ENCODE measurements at places on chromosomes 3 and 15.

- DNase-seq = peak; percentile 40
These were observed 21.0 kb downstream of the TMEM158 start for GRCh38 chr3:45205126-45205525.

DNA sequence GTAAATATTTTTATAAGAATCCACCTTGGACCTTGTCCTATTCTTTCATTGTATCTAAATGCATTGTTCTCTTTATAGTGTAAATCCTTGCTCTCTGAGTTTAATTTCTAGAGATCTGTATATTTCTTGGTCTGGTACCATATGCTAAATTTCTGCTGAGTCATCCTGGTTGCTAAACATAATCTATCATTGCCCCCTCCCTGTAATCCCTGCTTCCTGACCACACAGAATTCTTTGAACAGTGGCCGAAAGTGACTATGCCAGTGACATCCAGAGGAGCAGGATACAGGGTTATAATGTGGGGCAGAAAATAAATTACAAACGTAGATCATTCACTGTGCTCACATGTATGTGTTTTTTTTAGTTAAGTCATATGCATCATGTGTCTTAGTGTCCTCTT lies 143.1 kb downstream of the DIPK2A start:
- no peak for DNase-seq

DNA sequence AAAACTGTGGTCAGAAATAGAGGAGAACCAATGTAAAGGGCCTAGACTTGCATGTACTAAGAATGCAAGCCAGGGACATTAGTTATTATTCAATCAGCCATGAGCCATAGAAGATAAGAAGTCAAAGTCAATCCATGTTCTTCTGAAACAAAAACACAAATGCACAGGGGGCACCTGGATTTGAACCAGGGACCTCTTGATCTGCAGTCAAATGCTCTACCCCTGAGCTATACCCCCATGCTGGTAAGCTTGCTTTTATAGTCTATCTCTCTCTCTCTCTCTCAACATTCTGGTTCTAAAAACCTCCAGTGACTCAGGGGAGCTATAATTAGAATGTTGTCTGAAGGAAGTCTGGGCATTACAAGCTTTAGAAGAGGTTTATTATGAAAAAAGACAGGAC lies 85.6 kb upstream of the ACP3 start:
- peak; percentile 21 for DNase-seq

DNA sequence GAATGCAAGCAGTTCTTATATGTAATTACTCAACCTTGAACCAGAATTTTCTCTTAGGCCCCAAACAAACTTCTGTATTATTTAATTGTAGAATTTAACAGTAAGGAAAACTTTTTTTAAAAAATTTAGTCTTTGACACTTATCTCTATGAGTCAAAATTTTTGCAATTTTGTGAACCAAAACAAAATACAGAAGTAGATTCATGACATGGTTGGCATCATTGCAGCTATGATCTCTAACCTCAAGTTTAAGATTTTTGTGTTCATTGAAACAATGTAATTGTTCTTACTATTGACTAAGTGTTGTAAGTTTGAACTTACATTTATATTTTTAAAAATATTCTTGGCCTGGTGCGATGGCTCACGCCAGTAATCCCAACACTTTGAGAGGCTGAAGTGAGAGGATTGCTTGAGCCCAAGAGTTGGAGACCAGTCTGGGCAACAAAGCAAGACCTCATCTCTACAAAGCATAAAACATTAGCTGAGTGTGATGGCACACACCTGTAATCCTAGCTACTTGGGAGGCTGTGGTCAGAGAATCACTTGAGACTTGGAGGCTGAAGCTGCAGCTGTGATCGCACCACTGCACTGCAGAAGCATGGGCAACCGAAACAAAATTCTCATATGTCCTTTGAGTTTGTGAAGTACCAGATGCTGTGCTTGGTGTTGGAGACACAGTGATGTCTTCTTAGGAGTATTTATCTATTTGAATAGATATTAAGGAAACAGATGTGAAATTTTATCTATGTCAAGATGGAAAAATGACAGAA lies 39.7 kb downstream of the STT3B start:
- DNase-seq = peak; percentile 43

- DNase-seq = no peak
These were observed 61.5 kb downstream of the SLCO2A1 start for GRCh38 chr3:133967992-133968892.

DNA sequence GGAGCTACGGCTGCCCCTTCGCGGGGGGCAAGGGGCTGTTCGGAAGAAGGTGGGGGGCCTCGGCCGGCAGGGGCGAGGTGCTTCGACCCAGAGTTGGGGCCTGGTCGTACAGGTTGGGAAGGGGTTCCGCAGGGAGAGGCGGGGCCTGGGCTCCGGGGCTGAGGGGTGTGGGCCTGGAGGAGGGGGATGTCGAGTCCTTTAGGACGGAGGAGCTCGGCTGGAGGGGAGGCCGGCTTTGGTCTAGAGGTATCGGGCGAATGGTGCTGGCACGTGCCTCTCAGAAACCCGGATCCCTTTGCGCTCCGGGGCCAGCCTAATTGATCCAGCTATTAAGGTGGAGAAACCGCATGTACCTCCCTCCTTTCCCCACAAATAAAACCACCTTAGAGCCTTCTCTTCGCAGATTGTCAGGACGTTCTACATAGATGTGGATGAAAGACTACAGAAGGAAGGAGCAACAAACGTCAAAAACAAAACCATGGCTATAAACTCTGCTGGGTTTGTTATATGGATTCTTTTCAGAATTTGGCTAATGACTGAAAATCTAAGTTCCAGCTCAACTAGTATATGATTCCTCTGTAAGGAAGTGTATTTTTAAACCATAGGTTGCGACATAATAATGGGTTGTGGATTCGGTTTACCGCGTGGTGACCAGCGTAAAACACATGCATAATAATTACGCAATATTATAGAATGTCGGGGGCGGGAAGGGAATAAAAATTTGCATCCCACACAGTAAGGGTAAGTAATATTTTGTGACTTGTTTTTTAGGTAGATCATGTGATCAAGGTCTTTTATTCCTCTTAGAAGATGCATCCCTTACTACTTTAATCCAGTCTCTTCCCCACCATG lies 644 bp upstream of the NGLY1 start:
- peak; percentile 87 for DNase-seq

GRCh38 chr3:66795365-66795764 lies 202.7 kb upstream of the KBTBD8 start:
- no peak for DNase-seq

GRCh38 chr15:33243393-33243792 lies 48.9 kb upstream of the FMN1 start:
- peak; percentile 6 for DNase-seq

DNA sequence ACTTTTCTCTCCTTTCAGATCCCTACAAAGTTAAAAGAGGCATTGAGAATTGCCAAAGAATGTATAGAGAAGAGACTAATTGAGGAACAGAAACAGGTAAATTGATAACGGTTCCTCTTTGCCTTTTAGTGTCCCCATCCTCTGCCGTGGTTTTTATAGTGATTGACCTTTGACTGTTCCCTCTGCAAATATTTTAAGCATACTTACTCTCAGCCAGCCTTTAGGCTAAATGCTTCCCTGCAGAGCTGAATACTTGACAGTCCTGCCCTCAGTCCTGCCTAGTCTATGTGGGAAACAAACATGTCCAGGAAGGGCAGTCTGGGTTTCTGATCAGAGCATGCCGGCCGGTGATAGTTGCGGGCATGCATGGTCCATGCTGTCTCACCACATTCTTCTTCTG lies 24.7 kb downstream of the PDHB start:
- no peak for DNase-seq

DNA sequence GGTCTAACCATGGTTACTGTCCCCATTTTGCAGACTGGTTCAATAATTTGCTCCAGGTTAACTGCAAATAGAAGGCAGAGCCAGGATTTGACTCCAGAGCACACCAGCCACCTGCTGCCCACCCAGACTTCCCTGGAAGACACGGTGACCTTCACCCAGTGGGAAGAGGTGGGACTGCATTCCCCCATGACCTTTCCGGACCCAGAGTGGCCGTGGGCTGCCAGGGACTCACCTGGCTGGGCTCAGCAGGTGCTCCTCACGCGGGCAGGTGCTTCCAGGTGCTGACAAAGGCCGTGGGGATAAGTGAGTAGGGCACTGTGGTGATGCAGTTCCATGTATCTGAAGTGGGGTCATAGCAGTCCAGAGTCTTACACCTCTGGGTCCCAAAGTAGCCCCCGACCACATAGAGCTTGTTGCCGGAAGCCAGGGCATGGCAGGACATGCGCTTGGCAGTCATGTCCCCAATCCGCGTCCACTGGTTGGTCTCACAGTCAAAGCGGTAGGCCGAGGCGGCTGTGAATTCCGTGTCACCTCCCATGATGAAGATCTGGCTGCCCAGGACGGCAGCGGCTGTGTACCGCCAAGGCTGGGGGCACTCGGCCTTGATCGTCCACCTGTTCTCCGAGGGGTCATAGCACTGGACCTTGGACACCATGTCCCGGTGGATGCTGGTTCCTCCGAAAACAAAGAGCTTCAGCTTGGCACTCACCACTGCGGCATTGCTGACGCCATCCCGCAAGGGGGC lies 26.8 kb downstream of the KLHL25 start:
- DNase-seq = no peak

DNA sequence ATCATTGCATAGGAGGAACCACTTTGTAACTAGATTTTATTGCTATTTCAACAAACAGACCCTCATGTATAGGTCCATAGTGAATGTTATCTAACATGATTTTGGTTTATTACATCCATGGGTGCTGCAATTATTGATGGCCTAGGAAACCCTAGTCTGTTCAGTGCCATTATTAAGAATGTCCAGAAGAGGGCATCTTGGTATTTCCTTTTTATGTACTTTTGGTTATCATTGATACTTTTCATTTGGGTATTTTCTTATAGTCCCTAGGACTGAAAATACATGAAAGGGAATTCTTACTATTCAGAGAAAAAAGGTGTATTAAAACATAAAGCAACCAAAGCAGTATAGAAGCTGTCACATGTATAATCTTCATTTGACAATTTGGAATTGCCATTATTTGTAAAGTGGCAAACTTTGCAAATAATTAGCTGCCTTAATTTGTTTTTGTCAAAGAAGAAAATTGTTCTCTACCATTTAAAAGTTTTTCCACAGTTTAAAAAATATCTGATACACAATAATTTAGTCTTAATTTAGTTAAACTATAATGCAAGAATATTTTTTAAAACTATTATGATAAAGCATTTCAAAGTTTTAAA lies 48.7 kb downstream of the CNOT10 start:
- peak; percentile 32 for DNase-seq

DNA sequence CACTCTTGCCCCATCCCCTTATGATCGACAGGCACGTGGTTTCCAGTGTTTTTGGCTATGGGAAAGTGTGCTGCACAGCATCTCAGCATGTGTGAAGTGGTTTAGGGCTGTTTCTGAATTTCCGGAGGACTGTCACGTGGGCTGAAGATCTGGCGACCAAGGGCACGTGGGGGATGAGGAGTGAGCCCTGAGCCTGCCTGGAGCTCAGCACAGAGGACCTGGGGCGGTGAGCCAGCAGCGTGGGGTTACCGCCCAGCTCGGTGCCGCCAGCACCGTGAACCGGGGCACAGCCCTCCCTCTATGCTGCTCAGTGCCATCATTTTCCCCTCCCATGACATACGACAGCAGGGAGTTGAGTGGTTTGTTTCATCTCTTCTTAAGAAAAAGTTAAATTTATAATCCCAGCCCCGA lies 150.2 kb downstream of the DNAJB8 start:
- DNase-seq = no peak

- DNase-seq = peak; percentile 79
These were observed 31.8 kb upstream of the KLHL6 start for GRCh38 chr3:183587336-183587735.

- DNase-seq = no peak
These were observed 277.4 kb downstream of the ROBO1 start for GRCh38 chr3:79490165-79491028.

GRCh38 chr15:67184208-67184925 lies 70.1 kb downstream of the AAGAB start:
- DNase-seq = no peak

DNA sequence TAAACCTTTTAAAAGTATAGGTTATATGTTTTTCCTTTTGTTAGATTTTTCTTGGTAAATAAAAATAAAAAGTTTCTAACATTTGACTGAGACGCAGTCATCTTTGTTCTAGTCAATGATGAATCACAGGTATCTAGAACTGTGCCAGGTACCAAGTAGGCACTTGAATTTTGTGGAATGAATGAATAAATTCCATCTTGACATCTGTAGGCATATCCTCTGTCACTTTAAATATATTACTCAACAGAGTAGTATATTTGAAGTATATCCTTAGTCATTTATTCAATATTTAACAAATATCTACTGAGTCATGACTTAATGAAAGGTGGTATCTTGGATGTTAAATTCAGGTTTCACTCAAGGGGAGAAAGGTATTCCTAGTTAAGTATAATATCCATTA lies 828.4 kb downstream of the TUSC7 start:
- no peak for DNase-seq

DNA sequence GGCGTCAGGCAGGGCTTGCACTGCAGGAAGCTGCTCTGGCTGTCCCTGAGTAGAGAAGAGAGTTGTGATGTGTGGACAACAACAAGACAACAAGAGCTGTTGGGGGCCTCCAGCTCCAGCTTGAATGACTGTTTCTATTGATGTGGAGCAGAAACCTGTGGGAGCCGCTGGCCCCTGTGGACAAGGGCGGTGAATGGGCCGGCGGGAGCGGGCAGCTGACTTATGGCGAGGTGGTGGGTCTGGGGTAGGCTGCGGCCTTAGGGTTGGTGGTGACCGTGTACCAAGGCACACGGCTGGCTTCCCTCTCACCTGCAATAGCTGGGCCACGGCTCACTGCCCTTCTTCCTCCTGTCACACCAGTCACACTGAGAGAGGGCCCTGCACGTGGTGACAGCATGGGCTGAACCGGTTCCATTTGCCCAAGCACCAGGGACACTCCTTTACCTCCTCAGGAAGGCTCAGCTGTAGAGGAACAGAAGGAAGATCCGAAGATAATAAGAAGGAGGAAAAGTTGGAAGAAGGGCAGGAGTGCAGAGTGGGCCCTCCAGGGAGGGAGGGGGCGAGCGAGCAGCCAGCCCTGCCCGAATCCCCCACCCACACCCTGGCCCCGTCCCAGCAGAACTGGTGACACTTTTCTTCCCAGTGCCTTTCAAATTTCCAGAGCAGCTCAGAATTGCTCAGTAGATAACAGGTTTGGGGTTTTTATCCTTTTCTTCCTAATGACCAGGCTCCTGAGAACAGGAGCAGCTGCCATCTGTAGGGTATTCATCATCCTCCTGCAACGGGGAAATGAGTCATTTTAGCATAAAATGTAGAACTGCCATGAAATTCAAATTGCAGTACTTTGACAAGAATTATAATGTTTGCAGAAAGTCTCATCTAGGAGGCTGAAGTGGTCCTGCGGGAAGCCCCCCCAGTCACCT lies 136.9 kb downstream of the TJP1 start:
- DNase-seq = no peak

DNA sequence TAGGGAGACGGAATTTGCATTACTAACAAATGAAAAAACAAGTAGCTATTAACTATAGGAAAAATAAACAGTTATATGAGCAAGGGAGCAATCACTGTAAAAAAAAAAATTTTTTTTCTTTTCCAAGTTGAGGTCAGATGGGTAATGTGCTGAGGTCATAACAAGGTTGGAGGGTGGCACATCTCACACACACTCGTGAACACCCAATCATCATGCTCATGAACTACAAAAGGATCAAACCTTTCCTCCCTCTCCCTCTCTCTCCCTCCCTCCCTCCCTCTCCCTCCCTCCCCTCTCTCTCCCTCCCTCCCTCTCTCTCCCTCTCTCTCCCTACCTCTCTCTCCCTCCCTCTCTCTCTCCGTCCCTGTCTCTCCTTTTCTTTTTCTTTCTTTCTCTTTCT lies 97.9 kb upstream of the CGNL1 start:
- DNase-seq = no peak
